ENCODE measurements at places on chromosomes 6 and 20. TPM values are rescaled to one million over a fixed set of nuclear protein-coding genes. Genes with fewer than 3 reads are reported as not detected.

DNA sequence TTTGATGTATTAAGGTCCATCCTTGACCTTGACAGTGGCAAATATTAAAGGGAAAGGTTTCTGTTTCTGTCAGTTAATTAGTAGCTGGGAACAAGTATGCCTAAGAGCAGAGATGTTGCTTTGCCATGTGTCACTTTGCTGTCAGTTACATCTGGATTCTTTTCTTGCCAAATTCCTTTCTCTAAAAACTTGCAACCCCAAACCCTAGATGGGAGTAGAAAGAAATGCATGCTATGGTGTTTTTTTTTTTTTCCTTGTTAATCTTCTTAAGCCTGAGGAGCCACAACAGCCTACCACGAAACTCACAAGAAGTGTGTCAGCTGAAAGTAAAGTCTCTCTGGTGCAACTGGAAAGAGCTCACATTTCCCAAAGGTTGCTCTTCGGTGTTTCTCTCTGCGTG, 18.0 kb upstream of the CLDN20 start:
- DNase-seq: no peak

GRCh38 chr6:137968455-137968804, 101.4 kb downstream of the TNFAIP3 start:
- DNase-seq: no peak

GRCh38 chr6:169579407-169580111, 122.3 kb downstream of the WDR27 start:
- DNase-seq: no peak

- DNase-seq: no peak
Observed at GRCh38 chr6:45009576-45009975, 318.6 kb upstream of the RUNX2 start.

- DNase-seq: peak; percentile 17
Observed at GRCh38 chr6:146544616-146545182, 1.1 kb downstream of the RAB32 start.

DNA sequence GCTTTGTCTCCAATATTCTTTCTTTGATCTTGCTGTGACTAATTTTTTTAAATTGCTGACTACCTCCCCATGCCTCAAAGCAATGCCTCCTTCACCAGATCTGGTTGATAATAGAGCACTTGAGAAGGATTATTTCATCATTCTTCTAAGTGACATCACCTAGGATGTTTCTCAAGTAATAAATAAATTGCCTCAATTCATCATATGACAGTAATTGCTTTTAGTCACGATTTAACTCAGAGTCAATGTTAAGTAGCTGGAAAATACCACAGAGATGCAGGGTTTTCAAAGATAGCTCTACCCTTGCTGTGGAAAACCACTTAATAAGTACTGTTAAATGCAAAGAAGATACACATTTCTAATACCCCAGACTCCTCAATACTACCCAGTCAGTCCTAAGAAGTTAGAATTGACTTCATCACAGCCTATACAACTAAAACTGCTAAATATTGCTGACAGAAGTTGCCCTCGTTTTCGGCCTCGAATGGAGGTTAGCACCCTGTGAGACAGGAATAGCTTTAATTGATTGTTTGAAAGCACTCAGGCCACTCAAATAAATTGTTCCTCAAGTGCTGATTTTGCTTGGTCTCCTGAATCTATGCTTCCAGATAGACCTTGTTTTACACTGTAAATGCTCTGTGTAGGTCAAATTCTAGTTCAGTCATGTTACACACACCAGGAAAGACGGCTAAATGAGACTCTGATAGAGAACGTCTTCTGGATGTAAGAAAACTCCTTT, 640.6 kb upstream of the CHD6 start:
- no peak for DNase-seq

DNA sequence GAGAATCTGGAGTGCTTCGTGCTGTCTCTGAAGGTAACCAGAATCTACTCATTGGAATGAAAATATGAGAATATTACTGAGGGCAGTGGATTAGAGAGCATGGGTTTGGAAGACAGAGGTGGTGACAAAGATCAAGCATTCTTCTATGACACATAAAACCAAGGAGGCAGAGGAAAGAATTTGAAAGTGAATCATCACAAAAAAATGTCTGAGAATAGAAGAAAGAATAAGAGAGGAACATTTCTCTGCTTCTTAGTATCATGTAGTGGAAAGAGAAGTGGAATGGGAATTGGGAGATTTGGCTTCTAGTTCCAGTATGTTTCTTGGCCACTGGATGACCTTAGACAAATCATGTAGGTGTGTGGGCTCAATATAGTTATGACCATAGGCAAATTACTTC, 474.0 kb downstream of the TFAP2B start:
- DNase-seq: no peak

DNA sequence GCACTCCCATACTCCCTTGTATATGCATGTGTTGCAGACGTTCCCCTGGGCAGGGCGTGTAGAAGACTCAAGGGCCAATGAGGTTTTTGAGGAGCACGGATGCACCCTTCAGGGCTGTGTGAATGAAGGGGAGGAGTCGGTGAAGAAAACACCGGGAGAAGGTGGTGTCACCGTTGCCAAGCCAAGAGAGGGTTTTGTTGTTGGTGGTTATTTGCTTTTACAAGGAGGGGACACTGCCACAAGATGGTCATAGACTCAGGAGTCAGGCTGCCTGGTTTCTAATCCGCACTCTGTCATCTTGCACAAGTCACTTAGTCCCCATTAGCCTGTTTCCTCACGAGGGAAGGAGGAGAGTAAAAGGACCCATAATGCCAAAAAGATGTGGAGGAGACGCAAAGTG, 124.0 kb downstream of the PXDC1 start:
- DNase-seq: no peak

POM121L2 gene
- not detected for total RNA-seq

SYCP2L gene
- total RNA-seq: 0.12 TPM
